ENCODE measurements at places on chromosomes 1 and 21. TPM values are rescaled to one million over a fixed set of nuclear protein-coding genes. Genes with fewer than 3 reads are reported as not detected.

DNA sequence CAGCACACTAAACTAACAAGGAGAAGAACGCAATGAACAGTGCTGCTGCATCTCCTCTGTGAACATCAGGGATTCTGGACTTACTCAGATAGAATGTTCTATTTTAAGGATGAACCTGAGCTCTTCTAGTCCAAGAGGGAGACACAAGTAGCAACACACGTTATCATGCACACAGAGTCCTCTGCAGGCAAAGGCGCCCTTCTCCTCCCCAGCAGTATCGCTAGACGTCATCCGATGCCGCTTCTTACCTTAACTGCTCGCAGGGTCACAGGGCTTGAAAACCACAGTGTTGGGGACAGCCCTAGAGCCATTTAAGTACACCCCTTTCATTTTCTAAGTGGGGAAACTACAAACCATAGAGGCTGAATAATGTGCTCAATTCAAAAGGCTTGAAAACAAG is 74.5 kb downstream of the HIVEP3 start:
- DNase-seq = no peak

Gene MINDY1
- total RNA-seq = 10.9 TPM

- no peak for DNase-seq
Measured at GRCh38 chr1:33826711-33827110, 37.2 kb upstream of the HMGB4 start.

- no peak for DNase-seq
Measured at GRCh38 chr1:169245706-169246105, 121.9 kb downstream of the NME7 start.

Gene RGSL1
- not detected for total RNA-seq

Gene PCP4
- not detected for total RNA-seq

GRCh38 chr1:43558346-43558841 is 27.7 kb downstream of the PTPRF start:
- DNase-seq = peak; percentile 34

Gene KRTAP7-1
- total RNA-seq = not detected

DNA sequence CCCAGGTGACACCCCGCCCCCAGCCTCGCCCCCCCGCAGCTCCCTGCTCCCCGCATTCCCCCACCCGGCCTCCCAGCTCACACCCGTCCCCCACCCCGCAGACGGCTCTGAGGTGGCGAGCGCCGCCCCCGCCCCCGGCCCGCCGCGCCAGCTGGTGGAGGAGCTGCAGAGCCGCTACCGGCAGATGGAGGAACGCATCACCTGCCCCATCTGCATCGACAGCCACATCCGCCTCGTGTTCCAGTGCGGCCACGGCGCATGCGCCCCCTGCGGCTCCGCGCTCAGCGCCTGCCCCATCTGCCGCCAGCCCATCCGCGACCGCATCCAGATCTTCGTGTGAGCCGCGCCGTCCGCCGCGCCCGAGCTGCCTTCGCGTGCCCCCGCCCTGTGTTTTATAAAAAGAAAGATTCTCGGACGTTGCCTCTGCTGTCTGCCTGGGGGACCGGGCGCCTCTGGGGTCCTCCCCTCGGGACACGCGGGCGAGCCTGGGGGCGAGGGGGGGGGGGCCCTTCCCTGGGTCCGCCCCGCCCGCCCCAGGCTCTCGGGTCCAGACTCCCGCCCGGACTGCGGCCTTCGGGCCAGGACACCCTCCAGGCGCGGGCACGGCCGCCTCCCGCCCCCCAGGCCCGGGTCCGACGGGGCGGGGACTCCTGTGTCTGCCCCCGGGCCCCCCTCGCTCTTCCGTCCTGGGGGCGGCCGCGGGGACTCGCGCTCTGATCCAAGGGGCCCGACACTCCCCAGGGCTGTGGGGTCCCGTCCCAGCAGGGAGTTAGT is 1.6 kb upstream of the MMP23B start:
- peak; percentile 25 for DNase-seq

GRCh38 chr1:118788463-118788862 is 199.7 kb downstream of the TBX15 start:
- DNase-seq = peak; percentile 25

DNA sequence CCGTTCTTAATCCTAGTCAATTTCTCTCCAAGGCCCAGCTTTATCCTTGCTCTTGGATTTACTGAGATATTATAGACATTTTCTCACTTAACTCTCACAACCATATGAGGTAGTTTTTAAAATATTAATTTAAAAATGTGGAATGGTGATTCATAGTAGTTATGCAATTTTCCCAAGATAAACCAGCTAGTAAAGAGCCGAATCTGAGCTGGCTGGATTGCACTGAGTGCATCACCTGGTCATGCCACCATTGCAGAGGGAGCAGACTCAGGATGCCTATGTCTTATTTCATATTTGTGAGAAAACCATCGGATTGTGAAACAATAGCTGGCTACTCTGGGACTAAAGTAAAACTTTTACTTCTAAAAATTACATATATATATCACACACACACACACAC is 494.0 kb downstream of the KCNT2 start:
- peak; percentile 36 for DNase-seq

- DNase-seq = no peak
Measured at GRCh38 chr1:32388641-32389040, 5.6 kb downstream of the BSDC1 start.

DNA sequence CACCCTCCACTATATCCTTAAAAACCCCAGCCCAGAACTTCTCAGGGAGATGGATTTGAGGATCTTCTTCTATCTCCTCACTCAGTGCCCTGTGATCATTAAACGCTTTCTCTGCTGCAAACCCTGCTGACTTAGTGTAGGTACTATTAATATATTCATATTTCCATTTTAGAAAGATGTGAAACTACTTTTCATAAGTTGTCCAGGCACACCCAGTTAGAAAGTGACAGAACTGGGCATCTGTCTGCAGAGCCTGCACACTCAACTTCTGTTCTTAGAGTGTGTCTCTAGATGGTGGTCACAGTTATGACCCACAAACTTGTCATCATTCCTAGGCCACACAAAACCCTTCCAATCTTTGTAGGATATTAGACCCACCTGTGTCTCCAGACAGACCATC is 55.0 kb downstream of the FCRL5 start:
- no peak for DNase-seq

DNA sequence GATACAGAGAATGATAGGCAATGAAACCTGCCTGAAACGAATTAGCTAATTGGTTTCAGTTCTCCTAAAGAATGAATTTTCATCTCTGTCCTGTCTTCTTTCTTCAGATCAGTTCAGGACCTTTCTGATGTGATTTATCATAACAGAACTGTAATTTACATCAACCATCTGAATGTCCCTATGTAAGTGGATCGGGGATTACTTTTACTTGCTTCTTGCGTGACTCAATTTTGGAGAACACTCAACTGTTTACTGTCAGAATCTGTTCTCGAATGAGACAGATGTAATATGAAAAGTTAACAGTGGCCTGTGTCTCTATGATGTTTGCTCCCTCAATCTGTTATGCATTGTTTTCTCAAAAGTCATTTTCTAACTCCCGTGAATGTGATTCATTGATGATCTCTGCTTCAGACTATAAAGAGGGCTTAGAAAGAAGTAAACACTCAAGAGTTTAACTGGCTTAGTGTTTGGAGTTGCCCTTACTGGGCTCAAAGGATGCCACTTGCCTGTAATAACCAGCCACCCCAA is 111.0 kb downstream of the GABPA start:
- no peak for DNase-seq
